ENCODE measurements at places on chromosomes 11 and 22.

DNA sequence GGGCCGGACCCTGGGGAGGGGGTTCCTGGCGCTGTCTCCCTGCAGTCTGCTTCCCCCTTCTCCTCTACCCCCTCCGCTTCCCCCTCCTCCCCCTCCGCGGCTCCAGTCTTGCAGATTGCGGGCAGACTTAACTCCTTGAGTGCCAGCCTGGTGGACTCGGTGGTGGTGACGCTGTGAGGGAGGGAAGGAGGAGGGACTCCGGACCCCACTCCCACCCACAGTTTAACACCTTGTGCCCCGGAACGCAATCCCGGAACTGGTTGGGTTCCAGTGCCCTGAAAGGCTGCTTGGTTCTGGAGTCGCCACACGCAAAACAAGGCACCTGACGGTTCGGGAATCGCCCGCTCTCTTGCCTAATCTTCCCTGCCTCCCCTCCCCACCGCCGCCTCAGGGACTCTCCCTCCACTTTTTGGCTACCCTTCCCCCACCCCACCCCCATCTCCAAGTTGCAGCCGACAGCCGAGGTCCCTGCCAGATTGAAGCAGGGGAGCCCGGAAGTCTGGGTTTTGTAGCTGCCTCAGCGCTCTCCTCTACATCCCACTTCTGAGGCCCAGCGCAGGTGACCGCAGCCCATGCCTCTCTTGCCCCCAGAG, 3.9 kb upstream of the BCL9L start:
- DNase-seq: peak; percentile 70
- peaks cover 50% of the 10 kb centered on the region for H3K4me1 ChIP-seq
- peak overlapping the region; percentile 79 for H3K4me3 ChIP-seq
- H3K27me3 ChIP-seq: no peaks in the 10 kb centered on the region
- peak overlapping the region; percentile 99 for H3K27ac ChIP-seq

GRCh38 chr22:23223569-23224317, 43.4 kb downstream of the BCR start:
- peaks cover 91% of the 10 kb centered on the region for H3K4me1 ChIP-seq
- no peak for DNase-seq
- H3K27ac ChIP-seq: peak overlapping the region; percentile 41
- no peaks in the 10 kb centered on the region for H3K27me3 ChIP-seq
- no peak overlapping the region for H3K4me3 ChIP-seq

DNA sequence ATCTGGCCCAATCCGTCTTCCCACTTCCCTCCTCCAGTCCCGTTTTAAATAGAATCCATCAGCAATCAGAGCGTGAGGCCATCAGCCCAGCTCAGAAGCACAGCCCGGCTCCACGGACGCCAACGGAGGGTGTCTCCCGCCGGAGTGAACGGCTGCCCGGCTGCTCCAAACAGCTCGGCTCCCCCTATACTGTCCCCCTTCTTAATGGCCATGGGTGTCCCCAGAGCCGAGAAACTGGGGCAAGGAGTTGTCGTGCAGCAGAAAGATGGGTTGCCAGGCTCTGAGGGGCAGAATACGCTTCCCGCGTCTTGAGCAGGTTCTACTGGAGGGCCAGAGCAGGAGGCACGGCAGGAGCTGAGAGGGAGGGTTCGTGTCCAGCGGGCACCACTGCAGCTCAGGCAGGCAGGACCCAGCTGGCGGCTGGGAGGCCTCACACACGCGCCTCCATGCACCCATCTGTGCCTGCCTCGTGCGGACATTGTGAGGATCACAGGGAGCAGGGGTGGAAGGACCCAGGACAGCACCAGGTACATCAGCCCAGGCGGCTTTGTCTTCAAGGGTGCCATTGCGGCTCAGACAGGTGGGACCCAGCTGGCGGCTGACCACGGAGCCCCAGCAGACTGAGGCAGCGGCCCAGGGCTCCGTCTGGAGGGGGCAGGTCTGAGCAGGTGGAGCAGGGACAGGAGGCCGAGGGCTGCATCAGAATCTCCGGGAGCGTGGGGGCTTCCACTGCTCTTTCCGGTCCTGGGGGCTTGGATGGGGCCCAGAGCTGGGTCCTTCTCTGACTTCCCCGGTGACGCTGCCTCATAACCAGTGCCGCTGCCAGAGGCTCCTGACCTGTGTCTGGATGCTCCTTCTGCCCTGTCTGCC, 882.7 kb downstream of the BRD1 start:
- no peaks in the 10 kb centered on the region for H3K4me1 ChIP-seq
- no peak for DNase-seq
- H3K27ac ChIP-seq: no peak overlapping the region
- no peaks in the 10 kb centered on the region for H3K27me3 ChIP-seq
- H3K4me3 ChIP-seq: no peak overlapping the region

DNA sequence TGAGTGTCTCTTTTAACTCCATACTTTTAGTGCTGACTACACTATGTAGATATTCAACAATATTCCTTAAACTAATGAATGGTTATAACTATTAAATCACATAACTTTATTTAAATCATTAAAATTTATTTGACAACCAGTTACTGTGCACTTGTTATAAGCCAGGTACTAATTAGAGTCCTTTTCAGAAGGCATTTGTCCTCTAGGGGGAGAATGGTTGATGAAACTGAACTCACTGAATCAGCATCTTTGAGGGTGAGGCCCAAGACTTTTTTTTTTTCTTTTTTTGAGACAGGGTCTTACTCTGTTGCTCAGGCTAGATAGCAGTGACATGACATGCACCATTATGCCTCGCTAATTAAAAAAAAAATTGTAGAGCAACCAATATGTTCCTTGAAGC, 515.6 kb upstream of the CCDC90B start:
- no peak overlapping the region for H3K4me3 ChIP-seq
- no peak for DNase-seq
- H3K4me1 ChIP-seq: no peaks in the 10 kb centered on the region
- no peak overlapping the region for H3K27ac ChIP-seq

GRCh38 chr11:97963528-97964331, 1057.0 kb upstream of the CNTN5 start:
- no peak for DNase-seq
- H3K27ac ChIP-seq: no peak overlapping the region
- no peaks in the 10 kb centered on the region for H3K36me3 ChIP-seq

DNA sequence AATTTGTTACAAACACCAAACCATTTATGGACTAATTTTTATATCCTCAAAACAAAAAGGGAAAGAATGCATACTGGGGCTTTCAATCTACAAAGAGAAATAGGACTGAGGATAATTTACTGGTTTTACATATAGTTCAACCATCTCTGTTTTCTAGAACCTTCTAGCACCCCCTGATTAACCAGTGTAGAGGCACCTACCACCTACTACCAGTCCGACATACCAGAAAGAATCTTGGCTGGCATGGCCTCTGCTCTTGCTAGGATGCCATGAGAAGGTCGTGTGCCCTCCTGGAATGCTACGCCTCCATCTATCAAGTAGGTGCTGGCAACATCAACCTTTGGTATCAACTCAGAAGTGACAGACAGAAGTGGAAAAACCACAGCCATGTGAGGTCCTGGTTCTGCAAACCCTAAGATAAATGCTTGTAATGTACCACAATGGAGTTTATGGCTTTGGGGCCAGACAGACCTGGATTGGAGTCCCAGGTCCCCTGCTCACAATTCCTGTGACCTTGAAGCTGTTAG, 28.2 kb downstream of the MYH9 start:
- H3K27me3 ChIP-seq: no peaks in the 10 kb centered on the region
- no peak for DNase-seq
- H3K36me3 ChIP-seq: peaks cover 2% of the 10 kb centered on the region
- peaks cover 66% of the 10 kb centered on the region for H3K4me1 ChIP-seq

- no peak overlapping the region for H3K4me3 ChIP-seq
- H3K36me3 ChIP-seq: no peaks in the 10 kb centered on the region
- no peaks in the 10 kb centered on the region for H3K27me3 ChIP-seq
- DNase-seq: no peak
- no peaks in the 10 kb centered on the region for H3K4me1 ChIP-seq
- no peak overlapping the region for H3K27ac ChIP-seq
These were observed 45.5 kb downstream of the ADM start for GRCh38 chr11:10350334-10350733.

- no peaks in the 10 kb centered on the region for H3K27me3 ChIP-seq
- H3K27ac ChIP-seq: no peak overlapping the region
- H3K4me3 ChIP-seq: no peak overlapping the region
These were observed 2.8 kb downstream of the AAMDC start for GRCh38 chr11:77823775-77824174.

DNA sequence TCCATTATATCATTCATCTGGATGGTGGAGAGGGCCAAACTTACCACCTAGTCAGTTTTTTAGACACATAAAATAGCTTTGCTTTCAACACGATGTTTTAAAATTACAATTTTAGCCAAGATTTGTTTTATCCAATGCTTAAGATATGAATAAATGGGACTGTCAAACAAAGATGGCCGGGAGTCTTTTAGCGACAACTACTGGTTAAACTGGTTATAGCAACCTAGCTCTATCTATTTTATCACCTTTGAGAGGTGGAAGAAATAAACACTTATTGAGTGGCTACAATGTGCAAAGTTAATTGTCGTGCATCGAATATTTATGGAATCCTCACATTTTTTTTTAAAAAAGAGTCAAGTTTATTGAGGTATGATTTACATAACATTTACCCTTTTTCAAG, 279.8 kb downstream of the MIAT start:
- H3K27me3 ChIP-seq: no peaks in the 10 kb centered on the region
- H3K36me3 ChIP-seq: no peaks in the 10 kb centered on the region
- H3K4me1 ChIP-seq: no peaks in the 10 kb centered on the region
- H3K27ac ChIP-seq: no peak overlapping the region
- no peak for DNase-seq

GRCh38 chr11:55106391-55106790, 155.6 kb upstream of the TRIM48 start:
- H3K27ac ChIP-seq: no peak overlapping the region
- no peaks in the 10 kb centered on the region for H3K36me3 ChIP-seq
- no peaks in the 10 kb centered on the region for H3K4me1 ChIP-seq
- no peak overlapping the region for H3K4me3 ChIP-seq
- no peak for DNase-seq
- no peaks in the 10 kb centered on the region for H3K27me3 ChIP-seq

GRCh38 chr11:73334384-73335203, 26.5 kb downstream of the ARHGEF17 start:
- H3K27me3 ChIP-seq: no peaks in the 10 kb centered on the region
- H3K4me3 ChIP-seq: no peak overlapping the region
- H3K4me1 ChIP-seq: no peaks in the 10 kb centered on the region
- no peak overlapping the region for H3K27ac ChIP-seq
- no peaks in the 10 kb centered on the region for H3K36me3 ChIP-seq

DNA sequence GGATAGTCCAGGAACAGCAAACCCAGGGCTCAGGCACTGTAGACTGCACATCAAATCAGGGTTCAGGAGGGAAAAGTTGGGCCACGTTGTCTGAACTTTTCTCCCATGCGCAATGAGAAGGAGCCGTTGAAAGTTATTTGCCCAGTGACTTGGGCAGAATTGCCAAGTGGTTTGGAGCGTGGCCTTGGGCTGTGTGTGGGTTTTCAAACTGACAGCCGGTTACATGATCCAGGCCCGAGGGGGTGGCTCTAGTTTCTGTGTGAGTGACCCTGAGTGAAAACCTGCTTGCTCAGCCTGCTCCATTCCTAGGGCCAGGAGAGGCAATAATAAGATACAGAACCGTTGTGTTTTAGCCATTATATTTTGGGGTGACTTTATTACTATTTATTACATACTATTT, 20.3 kb downstream of the MB start:
- no peak overlapping the region for H3K27ac ChIP-seq
- H3K4me1 ChIP-seq: no peaks in the 10 kb centered on the region
- H3K27me3 ChIP-seq: no peaks in the 10 kb centered on the region
- H3K36me3 ChIP-seq: no peaks in the 10 kb centered on the region
- no peak overlapping the region for H3K4me3 ChIP-seq
- no peak for DNase-seq

DNA sequence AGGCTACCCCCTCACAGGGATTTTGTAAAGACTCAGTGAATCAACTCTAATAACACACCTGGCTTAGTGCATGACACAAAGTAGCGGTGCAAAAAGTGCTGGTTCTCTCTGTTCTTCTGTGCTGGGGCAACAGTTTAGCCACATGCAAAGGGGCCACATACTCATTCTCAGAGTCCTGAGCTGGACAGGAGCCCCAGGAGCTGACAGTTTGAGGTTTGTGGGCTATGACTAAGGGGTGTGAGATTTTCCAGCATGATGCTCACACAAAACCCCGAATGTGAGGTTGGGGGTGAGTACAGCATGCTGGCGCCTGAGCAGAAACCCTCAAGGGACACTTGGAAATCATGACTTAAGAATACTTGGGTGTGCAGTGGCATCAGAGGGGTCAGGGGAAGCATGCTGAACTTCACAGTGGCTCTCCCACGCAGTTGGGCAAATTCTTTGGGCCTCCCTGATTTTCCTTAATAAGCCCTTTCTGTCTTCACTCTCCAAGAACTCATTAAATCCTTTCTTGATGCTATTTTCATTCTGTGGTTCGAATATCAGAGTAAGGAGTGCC, 31.0 kb downstream of the TMPRSS5 start:
- no peaks in the 10 kb centered on the region for H3K4me1 ChIP-seq
- H3K27me3 ChIP-seq: no peaks in the 10 kb centered on the region
- H3K36me3 ChIP-seq: no peaks in the 10 kb centered on the region
- H3K4me3 ChIP-seq: no peak overlapping the region

- no peak overlapping the region for H3K4me3 ChIP-seq
- DNase-seq: no peak
- peaks cover 31% of the 10 kb centered on the region for H3K4me1 ChIP-seq
- H3K27ac ChIP-seq: no peak overlapping the region
- H3K36me3 ChIP-seq: no peaks in the 10 kb centered on the region
- H3K27me3 ChIP-seq: no peaks in the 10 kb centered on the region
These were observed 14.6 kb upstream of the FCHSD2 start for GRCh38 chr11:73156686-73157085.

- peaks cover 14% of the 10 kb centered on the region for H3K4me1 ChIP-seq
- no peak overlapping the region for H3K27ac ChIP-seq
- H3K27me3 ChIP-seq: peaks cover 27% of the 10 kb centered on the region
- H3K36me3 ChIP-seq: no peaks in the 10 kb centered on the region
- H3K4me3 ChIP-seq: no peak overlapping the region
These were observed 4.6 kb downstream of the NEFH start for GRCh38 chr22:29484642-29485041.

- no peak overlapping the region for H3K27ac ChIP-seq
- no peaks in the 10 kb centered on the region for H3K4me1 ChIP-seq
- no peak overlapping the region for H3K4me3 ChIP-seq
- DNase-seq: no peak
- H3K36me3 ChIP-seq: no peaks in the 10 kb centered on the region
These were observed 133.8 kb upstream of the PITPNB start for GRCh38 chr22:28052825-28053269.

- H3K4me1 ChIP-seq: no peaks in the 10 kb centered on the region
- H3K4me3 ChIP-seq: no peak overlapping the region
- no peaks in the 10 kb centered on the region for H3K36me3 ChIP-seq
- H3K27ac ChIP-seq: no peak overlapping the region
- DNase-seq: no peak
These were observed 9.4 kb downstream of the C11orf97 start for GRCh38 chr11:94521684-94522083.

DNA sequence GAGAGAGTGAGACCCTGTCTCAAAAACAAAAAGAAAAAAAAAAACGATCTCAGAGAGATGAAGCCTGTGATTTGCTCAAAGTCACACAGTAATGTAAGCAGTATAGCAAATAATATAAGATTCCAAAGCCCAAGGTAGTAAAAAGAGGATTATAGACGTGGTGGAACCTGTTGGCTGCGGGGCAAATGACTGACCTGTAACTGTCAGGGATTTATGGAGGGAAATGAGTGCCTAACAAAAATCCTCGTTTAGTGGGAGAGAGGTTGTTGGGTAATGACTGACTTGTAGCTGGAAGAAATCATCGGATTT, 723 bp upstream of the CLP1 start:
- peaks cover 32% of the 10 kb centered on the region for H3K4me1 ChIP-seq
- H3K27ac ChIP-seq: peak overlapping the region; percentile 90
- H3K36me3 ChIP-seq: peaks cover 25% of the 10 kb centered on the region
- H3K27me3 ChIP-seq: no peaks in the 10 kb centered on the region

- no peaks in the 10 kb centered on the region for H3K27me3 ChIP-seq
- H3K4me3 ChIP-seq: no peak overlapping the region
- no peaks in the 10 kb centered on the region for H3K36me3 ChIP-seq
- H3K27ac ChIP-seq: no peak overlapping the region
These were observed 29.3 kb downstream of the SERPINH1 start for GRCh38 chr11:75591371-75591770.
